T-helper 17 cell (primary cell): ENCODE measurements at places on chromosomes 12 and 14. TPM values are rescaled to one million over a fixed set of nuclear protein-coding genes. Genes with fewer than 3 reads are reported as not detected.

The PLEKHG3 gene
- total RNA-seq = 65.5 TPM

The FGF23 gene
- not detected for total RNA-seq

DNA sequence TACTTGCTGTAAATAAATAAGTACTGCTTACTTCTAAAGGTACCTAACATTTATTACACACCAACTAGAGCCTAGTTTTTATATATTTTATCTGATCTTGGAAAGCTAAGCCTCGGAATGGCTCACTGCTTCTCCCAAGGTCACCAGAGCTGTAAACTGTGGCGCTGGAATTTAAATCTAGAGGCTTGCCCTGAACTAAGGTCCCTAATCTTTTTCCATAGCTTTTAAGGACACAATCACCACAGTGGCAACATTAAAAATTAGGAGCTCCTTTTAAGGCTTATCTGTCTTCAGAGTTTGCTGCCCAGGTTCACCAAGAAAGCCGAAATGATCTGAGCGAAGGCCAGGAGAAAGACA is 670 bp downstream of the CCNB1IP1 start:
- DNase-seq = no peak
- H3K27ac ChIP-seq = peak overlapping the region; percentile 96
- no peaks in the 10 kb centered on the region for H3K27me3 ChIP-seq

DNA sequence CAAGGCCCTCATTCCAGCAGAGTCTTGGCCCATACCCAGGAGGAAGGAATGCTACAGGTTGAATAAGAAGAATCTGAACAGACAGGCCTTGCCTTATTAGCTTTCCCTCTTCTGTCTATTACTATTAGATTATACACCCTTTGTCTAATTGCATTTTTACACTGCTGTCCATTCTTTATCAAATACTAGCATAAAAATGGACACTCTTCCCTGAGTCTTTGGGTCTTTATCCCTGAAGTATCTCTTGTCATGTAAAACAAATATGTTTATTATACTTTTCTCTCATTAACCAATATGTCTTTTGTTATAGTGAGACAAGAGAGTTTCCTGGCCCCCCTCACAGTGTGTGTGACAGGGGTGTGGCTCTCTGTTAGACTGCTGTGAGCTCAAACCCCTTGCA is 897.4 kb upstream of the SEL1L start:
- no peaks in the 10 kb centered on the region for H3K27me3 ChIP-seq
- no peaks in the 10 kb centered on the region for H3K36me3 ChIP-seq
- H3K4me1 ChIP-seq = no peaks in the 10 kb centered on the region
- no peak for DNase-seq
- no peak overlapping the region for H3K4me3 ChIP-seq

The XRCC3 gene
- total RNA-seq = 8.3 TPM

GRCh38 chr14:60343571-60344071 is 94.6 kb downstream of the PPM1A start:
- no peak overlapping the region for H3K4me3 ChIP-seq
- H3K27me3 ChIP-seq = peaks cover 17% of the 10 kb centered on the region
- H3K27ac ChIP-seq = no peak overlapping the region
- no peak for DNase-seq
- no peaks in the 10 kb centered on the region for H3K36me3 ChIP-seq
- peaks cover 5% of the 10 kb centered on the region for H3K4me1 ChIP-seq

The LETMD1 gene
- 56.2 TPM for total RNA-seq

DNA sequence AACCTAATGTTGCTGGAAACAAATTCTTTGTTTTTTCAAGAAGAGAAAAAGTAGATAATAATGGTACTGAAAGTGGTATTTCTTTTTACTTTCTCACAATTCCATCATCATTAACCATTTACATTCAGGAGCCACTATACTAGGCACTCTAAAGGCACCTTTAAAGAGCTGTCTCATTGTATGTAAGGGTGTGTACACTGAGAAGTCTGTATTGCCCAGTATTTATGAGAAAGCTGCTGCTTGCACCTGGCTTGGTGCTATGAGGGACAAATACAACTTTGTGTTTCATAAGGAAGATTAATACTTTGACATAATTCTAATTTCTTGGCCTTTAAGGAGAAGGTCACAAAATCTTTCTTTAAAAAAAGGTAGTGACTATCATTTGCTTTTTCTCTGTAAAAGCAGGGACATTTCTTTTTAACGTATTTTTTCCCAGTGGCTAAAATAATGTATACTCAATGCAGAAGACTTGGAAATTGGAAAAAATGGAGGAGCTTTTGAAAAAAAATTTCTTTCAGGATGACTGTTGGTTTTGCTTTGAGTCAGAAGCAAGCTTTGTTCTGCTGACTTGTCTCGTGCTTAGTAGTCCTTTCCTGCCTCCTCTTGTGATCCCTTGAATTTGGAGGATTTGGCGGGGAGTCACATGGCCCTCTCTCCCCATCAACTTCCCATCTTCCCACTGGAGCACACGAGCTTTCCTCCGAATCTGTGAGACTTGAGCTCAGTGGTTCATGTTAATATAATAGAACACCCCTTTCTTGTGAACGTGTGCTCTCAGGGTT is 50.1 kb downstream of the RASSF3 start:
- no peak for DNase-seq
- H3K4me1 ChIP-seq = peaks cover 59% of the 10 kb centered on the region
- H3K36me3 ChIP-seq = peaks cover 8% of the 10 kb centered on the region
- H3K27ac ChIP-seq = peak overlapping the region; percentile 93

GRCh38 chr12:122955156-122955555 is 11.1 kb downstream of the ABCB9 start:
- no peak overlapping the region for H3K27ac ChIP-seq
- H3K4me3 ChIP-seq = no peak overlapping the region
- no peak for DNase-seq
- no peaks in the 10 kb centered on the region for H3K27me3 ChIP-seq
- H3K36me3 ChIP-seq = no peaks in the 10 kb centered on the region

The CLEC4A gene
- total RNA-seq = 1.4 TPM

The PPFIA2 gene
- not detected for total RNA-seq

GRCh38 chr12:47120736-47121135 is 41.0 kb upstream of the AMIGO2 start:
- H3K27ac ChIP-seq = peak overlapping the region; percentile 37
- no peaks in the 10 kb centered on the region for H3K4me1 ChIP-seq
- no peak overlapping the region for H3K4me3 ChIP-seq
- no peaks in the 10 kb centered on the region for H3K27me3 ChIP-seq
- H3K36me3 ChIP-seq = peaks cover 3% of the 10 kb centered on the region
- DNase-seq = no peak

DNA sequence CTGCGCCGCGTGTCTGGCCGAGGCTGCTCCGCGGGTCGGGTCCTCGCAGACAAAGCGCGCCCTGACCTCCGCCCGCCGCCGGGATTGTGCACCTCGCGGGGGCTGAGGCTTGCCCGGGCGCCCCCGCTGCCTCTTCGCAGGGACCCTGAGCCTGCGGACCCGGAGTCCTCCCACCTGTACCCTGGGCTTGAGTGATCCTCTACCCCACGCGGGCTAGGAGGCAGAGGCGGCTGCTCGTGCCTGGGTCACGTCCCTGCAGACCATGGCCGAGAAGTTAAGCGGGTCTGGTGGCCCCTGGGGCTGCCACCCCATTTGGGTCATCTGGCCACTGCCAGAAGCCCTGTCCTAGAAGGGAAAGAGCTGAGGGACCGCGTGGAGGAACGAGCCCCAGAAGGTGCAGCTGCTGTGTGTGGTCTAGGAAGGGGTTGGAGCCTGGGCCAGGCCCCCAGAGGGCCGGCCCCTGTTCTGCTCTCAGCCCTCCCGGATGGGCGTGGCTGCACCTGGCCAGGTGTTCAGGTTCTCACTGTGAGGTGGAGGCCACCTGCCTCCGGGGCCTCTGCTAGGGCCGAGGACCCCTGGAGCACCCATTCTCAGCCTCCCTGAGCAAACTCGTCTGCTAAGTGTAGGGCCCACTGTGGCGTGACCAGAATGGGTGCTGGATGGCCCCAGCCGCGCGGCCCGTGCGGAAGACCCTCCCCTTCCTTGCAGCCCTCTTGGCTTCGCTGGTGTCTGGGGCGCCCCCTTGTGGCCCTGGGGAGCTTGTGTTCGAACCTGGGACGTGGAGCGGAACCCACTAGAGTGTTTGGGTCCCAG is 49.6 kb downstream of the LRCOL1 start:
- H3K27ac ChIP-seq = no peak overlapping the region
- peak overlapping the region; percentile 85 for H3K4me3 ChIP-seq
- peaks cover 2% of the 10 kb centered on the region for H3K36me3 ChIP-seq
- peaks cover 24% of the 10 kb centered on the region for H3K4me1 ChIP-seq

- peaks cover 23% of the 10 kb centered on the region for H3K4me1 ChIP-seq
- peak overlapping the region; percentile 88 for H3K27ac ChIP-seq
- H3K4me3 ChIP-seq = no peak overlapping the region
- no peak for DNase-seq
Measured at GRCh38 chr12:110316861-110317260, 35.8 kb downstream of the ATP2A2 start.

- peaks cover 27% of the 10 kb centered on the region for H3K4me1 ChIP-seq
- no peak overlapping the region for H3K4me3 ChIP-seq
- no peak overlapping the region for H3K27ac ChIP-seq
- H3K27me3 ChIP-seq = peaks cover 18% of the 10 kb centered on the region
Measured at GRCh38 chr14:72904840-72905561, 11.1 kb upstream of the DPF3 start.

The CINP gene
- 17.1 TPM for total RNA-seq

GRCh38 chr14:103820908-103821307 is 26.5 kb downstream of the PPP1R13B start:
- no peak overlapping the region for H3K4me3 ChIP-seq
- H3K27me3 ChIP-seq = no peaks in the 10 kb centered on the region
- peak overlapping the region; percentile 76 for H3K27ac ChIP-seq
- peaks cover 36% of the 10 kb centered on the region for H3K4me1 ChIP-seq
- no peak for DNase-seq

The C14orf180 gene
- not detected for total RNA-seq

DNA sequence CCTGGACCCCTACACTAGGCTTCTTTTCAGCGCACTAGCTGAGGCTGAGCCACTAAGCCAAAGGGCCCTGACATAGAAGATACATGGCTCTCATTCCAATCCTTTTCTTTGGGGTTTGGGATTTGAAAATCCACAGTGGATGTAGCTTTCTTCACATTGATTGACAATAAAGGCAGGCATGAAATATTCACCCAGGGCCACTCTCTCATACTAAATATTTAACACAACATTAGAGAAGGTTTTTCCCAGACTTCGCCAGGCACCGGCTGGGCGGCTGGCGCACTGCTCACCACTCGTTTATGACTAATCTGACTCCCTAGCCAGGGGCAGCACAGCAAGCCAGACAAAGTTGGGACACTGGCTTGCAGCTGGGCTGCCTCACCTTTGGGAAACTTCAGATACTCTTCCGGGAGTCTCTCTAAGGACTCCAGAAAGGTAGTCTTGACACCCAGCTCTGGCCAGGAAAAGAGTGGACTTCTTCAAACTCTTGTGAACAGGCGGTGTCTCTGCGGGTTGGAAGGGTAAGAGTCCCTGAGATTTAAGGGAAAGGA is 699 bp upstream of the HOXC11 start:
- peaks cover 81% of the 10 kb centered on the region for H3K27me3 ChIP-seq
- peaks cover 4% of the 10 kb centered on the region for H3K36me3 ChIP-seq
- H3K4me3 ChIP-seq = peak overlapping the region; percentile 42
- no peak for DNase-seq
- H3K27ac ChIP-seq = peak overlapping the region; percentile 82

GRCh38 chr12:103817791-103818190 is 23.2 kb downstream of the NT5DC3 start:
- H3K4me1 ChIP-seq = peaks cover 4% of the 10 kb centered on the region
- H3K27me3 ChIP-seq = no peaks in the 10 kb centered on the region
- peaks cover 5% of the 10 kb centered on the region for H3K36me3 ChIP-seq
- H3K27ac ChIP-seq = no peak overlapping the region
- DNase-seq = no peak

The CIROP gene
- total RNA-seq = not detected

- no peak overlapping the region for H3K4me3 ChIP-seq
- peaks cover 2% of the 10 kb centered on the region for H3K36me3 ChIP-seq
- H3K4me1 ChIP-seq = peaks cover 3% of the 10 kb centered on the region
- DNase-seq = no peak
- H3K27me3 ChIP-seq = peaks cover 44% of the 10 kb centered on the region
Measured at GRCh38 chr12:108356835-108357806, 18.0 kb upstream of the CMKLR1 start.

- peaks cover 23% of the 10 kb centered on the region for H3K27me3 ChIP-seq
- H3K27ac ChIP-seq = no peak overlapping the region
- H3K4me1 ChIP-seq = no peaks in the 10 kb centered on the region
- no peak overlapping the region for H3K4me3 ChIP-seq
Measured at GRCh38 chr12:15629108-15629507, 160.1 kb downstream of the EPS8 start.

GRCh38 chr12:94743174-94743573 is 92.8 kb upstream of the TMCC3 start:
- H3K4me1 ChIP-seq = peaks cover 13% of the 10 kb centered on the region
- H3K36me3 ChIP-seq = peaks cover 10% of the 10 kb centered on the region
- no peak overlapping the region for H3K4me3 ChIP-seq
